ENCODE measurements at places on chromosomes 7 and 10.
A peak's percentile ranks its signal among the peaks of the same experiment; 100 is the strongest.

DNA sequence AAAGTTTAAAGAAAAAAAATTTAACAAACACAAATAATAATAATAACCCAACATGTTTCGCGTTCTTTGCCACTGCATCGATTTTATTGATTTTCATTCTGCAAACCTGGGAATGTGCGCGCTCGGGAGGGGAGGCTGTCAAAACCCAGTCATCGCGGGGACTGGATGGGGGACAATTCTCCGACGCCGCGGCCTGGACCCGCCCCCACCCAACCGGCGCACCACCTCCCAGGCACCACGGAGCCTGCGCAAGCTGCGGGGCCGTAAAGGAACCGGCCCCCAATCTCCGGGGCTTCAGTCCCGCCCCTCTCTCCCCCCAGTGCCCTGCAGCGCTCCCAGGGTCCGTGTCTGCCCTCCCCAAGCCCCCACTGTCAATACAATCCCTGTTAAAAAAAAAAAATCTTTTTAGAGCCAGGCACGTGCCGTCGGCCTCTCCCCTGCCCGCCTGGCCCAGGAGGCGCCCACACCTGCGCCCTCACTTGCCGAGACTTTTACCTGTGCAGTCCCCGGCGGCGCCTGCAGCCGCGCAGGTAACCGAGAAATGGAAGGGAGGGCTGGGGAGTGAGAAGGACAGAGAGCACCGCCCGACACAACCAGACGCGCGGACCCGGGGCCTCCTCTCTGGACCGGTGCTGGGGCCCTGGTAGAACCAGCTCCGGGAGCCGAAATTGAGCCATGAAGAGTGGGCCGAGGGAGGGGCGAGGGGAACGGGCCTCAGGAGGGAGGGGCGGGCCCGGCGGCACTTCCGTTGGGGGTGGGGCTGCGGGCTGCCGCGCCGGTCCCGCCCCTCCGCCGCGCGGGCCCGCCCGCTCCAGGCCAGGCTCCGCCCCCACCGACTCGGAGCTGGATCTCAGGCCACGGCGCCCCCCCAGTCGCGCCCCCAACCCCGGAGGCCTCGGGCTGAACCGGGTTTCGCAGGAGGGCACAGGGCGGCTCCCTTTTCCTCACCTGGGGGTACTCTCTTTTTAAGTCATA lies 7.6 kb upstream of the ZNF503 start:
- peak; percentile 83 for DNase-seq

GRCh38 chr10:117374506-117375359 lies 507 bp downstream of the PDZD8 start:
- peak; percentile 58 for DNase-seq

GRCh38 chr10:61000769-61001730 lies 57.1 kb upstream of the RHOBTB1 start:
- peak; percentile 26 for DNase-seq

DNA sequence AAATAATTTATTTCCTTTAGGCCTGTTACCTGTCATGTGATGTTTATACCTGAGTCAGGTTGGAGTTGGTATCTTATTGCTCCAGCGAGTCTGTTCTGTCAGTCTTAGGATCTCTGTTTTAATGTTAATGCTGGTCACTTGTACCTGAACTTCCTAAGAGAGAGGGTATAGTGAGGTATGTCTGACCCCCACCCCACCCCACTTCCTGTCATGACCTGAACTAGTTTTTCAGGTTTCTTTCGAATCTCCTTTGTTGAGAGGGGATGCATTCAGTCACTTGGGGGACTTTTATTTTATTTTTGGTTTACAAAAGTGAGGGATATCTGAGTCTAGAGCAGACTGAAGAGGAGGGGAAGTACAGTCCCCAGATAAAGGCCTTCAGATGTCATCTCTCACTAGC lies 769.0 kb upstream of the COBL start:
- no peak for DNase-seq

GRCh38 chr10:112526139-112526538 lies 79.1 kb downstream of the VTI1A start:
- DNase-seq, result peak; percentile 57

GRCh38 chr10:101867931-101868330 lies 24.3 kb upstream of the KCNIP2 start:
- DNase-seq, result no peak

DNA sequence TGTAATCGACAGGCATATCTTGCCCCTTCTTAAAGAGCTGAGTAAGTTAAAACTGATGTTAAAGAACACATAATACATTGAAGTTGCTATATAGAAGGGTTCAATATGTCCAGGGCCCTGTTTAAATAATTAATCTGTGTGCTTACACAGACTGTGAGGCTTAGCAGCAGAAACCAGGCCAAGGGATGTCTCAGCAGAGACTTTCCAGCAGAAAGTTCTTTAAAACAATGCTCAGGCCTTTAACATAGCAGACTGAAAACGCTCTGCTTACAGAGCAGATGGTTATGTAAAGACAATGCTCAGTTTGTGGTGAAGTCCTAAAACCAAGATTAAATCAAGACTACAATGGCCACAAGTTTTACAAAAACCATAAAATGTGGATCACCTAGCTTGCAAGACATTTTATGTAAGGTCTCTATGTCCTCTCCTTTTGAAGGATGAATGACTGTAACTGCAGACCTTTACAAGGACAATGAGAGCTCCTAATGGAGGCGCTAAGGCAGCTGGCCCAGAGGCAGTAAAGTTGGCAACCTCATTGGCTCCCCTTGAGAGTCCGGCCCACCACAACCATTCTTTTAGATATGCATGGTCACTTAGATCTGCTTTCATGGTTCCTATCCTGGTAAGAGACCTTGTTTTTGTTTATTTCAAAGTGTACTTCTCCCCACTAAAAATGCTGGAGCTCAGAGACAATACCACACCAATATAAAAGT lies 56.3 kb downstream of the FZD1 start:
- DNase-seq, result no peak

GRCh38 chr7:86908948-86909347 lies 150.5 kb downstream of the ELAPOR2 start:
- DNase-seq, result peak; percentile 23

DNA sequence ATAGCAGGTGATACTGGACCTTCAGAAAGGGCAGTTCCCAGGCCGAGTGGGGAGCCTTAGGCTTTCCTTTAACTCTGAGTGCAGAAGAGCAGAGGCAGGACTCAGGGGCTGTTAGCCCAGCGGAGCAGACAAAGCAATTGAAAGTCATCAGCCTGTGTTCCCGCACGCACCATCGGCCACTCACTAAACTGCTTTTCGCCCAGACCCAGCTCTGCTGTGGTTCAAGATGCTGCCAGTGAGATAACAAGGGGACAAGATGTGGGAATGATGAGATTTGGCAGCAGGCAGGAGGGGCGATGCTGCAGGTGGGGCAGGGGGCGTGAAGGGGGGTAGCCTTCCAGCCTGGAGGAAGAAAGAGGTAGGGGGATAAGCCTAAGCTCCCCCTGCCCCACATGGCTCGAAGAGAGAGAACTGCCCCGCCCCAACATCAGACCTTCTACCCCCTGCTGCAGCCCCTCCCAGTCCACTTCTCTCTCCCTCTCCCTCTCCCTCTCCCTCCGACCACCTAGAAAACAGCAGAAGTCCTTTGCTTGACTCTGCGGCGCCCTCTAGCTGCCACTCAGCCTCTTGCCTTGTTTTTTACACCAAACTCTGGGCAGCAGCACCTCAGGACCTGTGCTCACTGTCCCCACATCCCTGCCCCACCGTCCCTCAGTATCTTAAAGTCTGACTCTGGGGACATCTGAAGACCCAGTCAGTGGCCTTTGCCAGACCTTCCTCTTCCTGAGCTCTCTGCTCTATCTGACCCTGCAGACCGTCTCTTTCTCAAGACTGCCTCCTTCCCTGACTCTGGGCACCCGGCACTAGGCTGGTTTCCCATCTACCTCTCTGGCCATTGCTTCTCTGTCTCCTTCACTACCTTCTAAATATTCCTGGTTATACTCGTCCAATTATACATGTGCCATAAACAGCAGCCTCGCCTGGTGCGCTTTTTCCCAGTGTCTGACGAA lies 110.5 kb downstream of the C10orf105 start:
- peak; percentile 66 for DNase-seq

DNA sequence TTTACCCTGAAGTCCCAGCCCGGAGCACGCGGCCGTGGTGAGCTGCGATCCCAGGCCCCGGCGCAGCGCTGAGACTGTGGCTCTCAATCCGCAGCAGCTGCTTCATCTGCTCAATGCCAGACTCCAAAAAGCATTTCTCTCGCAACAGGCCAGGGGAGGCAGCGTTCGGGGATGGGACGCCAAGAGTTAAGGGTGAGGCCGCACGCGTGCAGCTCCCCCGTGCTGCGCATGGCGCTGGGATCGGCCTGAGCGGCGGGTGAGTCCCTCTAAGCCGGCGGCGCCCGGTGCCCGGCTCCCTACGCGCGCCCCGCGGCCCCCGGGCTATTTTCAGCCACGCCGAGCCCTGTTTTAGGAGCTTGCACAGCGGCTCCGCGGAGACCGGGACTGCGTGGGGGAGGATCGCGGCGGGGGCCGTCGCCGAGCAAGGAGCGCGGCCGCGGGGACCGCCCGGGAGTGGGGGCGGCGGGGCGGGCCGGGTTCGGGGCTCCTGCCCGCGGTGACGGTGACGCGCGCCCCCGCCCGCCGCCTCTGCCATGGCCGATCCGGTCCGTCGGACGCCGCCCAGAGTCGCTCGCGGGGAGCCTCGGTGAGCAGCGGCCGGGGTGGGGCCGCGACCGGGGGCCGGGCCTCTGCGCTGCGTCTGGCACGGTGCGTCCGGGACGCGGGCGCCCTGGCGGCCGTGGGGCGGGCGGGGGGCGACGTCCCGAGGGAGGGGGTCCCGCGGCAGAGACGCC lies 29.4 kb upstream of the JAKMIP3 start:
- DNase-seq, result peak; percentile 24

- no peak for DNase-seq
These were observed 45.0 kb downstream of the VOPP1 start for GRCh38 chr7:55527307-55527706.

DNA sequence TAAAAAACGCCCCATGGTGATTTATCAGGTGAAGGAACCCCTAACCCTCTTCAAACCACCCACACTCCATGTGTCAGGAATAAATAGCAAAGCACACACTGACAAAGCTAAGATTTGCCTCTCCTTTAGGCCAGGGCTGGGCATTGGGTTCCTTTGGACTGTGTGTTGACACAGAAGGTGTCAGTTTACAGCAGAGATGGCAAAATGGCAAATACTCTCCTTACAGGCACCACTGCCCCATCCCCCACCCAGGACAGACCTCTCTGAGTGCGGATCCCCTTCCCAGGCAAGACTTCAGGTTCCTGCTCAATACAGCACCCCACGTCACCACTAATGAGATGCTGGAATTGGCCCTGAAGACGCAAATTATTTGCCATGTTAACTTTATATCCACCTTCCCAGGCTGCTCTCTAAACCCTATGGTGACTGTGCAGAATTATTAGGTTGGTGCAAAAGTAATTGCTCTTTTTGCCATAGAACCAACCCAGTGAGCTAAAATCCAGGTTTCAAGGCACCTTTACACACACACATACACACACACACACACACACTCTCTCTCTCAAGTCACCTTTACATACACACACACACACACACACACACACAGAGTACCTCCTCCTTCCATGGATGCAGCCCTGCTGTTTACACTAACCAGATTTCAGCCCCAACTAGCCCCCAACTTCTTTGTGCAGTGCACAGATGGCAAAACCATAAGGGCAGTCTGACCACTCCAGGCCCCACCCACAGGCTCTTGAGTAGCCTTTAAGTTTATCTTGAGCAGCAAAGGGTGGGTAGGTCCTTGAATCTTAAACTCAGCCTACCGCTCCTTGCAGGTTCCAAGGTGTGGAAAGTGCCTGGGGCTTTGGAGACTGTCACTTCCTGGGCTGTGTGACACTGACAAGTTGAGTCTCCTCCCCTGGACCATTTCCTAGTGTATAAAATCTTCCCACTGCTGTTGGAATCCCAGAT lies 4.0 kb upstream of the ZCCHC24 start:
- no peak for DNase-seq

- no peak for DNase-seq
These were observed 192.7 kb upstream of the SVIL start for GRCh38 chr10:29827512-29827911.

Measured in epithelial cell of esophagus (primary cell).